ENCODE measurements at places on chromosomes 5 and 9.

- peaks cover 20% of the 10 kb centered on the region for H3K36me3 ChIP-seq
- peaks cover 8% of the 10 kb centered on the region for H3K4me1 ChIP-seq
- H3K27me3 ChIP-seq = no peaks in the 10 kb centered on the region
- H3K27ac ChIP-seq = no peak overlapping the region
Measured at GRCh38 chr9:133795049-133795448, 56.9 kb upstream of the SARDH start.

DNA sequence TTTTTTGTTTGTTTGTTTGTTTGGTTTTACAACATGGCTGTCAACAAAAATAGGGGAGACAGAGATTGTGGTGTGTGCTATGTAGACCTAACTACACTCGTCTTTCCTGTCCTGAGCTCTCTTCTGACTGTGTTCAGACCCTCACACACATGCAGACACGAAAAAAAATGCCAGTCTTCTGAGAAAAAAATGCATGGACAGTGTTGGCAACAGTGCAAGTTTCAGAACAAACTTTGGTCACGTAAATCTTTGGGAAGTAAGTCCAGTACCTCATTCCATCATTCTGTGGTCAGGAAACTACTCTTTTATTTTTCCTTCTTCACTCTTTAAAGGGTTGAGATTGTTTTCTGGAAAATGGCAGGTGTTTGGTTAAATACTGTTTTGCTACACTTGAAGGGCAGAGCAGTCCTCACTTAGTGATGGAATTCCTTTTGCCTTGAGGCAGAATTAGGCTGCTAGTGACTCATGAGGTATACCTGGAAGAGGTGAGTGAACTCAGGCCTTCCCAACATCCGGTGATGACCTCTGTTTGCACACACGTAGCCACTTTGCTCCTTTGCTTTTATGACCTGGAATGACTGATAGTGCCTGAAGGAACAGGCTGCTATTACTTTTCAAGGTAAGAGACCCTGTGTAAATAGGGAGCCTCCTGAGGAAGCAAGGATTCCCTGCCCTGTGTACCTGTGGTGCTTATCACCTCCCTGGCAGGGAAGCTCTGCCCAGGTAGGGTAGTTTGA lies 81.6 kb upstream of the TNFAIP8 start:
- no peak for DNase-seq
- no peak overlapping the region for H3K27ac ChIP-seq
- H3K4me3 ChIP-seq = no peak overlapping the region
- H3K27me3 ChIP-seq = no peaks in the 10 kb centered on the region
- peaks cover 6% of the 10 kb centered on the region for H3K4me1 ChIP-seq

DNA sequence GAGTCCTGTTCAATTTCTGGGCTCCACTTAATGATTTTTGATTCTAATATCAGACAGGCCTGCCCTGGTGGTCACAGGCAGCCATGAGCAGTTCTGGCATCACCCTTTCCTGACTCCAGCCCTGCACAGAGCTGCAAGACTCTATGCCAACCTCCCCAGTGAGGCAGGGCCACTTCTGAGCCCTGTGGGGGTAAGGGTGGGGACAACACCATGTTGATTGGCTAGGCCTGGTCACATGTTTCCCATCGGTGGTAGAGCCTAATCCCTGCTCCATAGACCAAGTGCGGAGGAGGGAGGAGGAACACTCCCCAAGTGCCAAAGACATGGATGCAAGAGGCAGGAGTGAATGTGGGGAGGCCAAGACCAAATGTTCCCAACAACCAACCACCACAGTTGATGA lies 134.6 kb downstream of the PHF2 start:
- H3K4me1 ChIP-seq = no peaks in the 10 kb centered on the region
- no peaks in the 10 kb centered on the region for H3K36me3 ChIP-seq
- H3K4me3 ChIP-seq = no peak overlapping the region
- no peaks in the 10 kb centered on the region for H3K27me3 ChIP-seq

GRCh38 chr5:13357929-13358328 lies 586.6 kb downstream of the DNAH5 start:
- DNase-seq = no peak
- H3K27ac ChIP-seq = no peak overlapping the region
- no peaks in the 10 kb centered on the region for H3K36me3 ChIP-seq
- no peaks in the 10 kb centered on the region for H3K27me3 ChIP-seq
- H3K4me3 ChIP-seq = no peak overlapping the region

DNA sequence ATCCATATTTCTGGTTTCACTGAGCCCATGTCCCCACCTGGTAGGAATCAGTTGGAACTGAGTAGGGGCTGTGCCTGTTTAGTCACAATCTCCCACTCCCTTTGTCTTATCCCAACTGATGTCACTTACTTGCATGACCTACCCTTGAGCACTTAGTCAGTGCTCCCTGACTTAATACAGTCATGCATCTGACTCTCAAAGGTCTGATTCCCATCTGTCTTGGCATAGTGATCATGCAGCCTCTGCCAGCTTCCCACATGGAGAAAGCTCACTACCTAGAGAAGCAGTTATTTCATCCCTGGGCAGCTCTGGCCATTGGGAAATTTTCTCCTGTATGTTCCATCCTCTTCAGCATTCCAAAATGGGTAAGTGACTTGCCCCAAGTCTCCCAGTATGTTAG lies 24.8 kb downstream of the ABLIM3 start:
- H3K27ac ChIP-seq = no peak overlapping the region
- no peaks in the 10 kb centered on the region for H3K27me3 ChIP-seq
- H3K4me3 ChIP-seq = no peak overlapping the region
- no peaks in the 10 kb centered on the region for H3K36me3 ChIP-seq

- H3K27me3 ChIP-seq = no peaks in the 10 kb centered on the region
- H3K27ac ChIP-seq = no peak overlapping the region
- peaks cover 3% of the 10 kb centered on the region for H3K4me1 ChIP-seq
- peak; percentile 23 for DNase-seq
Measured at GRCh38 chr5:26148569-26149107, 889.7 kb downstream of the CDH9 start.

DNA sequence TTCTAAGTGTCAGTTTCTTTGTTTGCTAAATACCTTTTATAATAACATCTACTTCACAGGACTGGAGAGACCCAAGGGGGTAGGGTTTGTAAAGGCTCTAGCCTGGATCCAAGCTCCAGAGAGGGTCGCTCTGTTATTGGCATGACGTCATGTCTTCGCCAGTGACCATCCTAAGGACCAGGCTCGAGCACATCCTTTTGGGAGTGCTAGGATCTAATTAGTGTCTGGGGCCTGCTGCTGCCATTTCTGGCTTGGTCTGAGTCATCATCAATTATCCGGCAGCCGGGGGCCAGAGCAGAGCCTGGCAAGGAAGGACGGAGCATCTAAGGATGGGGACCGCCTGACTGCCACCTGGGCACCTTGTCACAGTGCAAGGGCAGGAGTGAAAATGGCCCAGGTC lies 153.0 kb downstream of the NSG2 start:
- H3K4me3 ChIP-seq = no peak overlapping the region
- H3K36me3 ChIP-seq = no peaks in the 10 kb centered on the region
- H3K27me3 ChIP-seq = no peaks in the 10 kb centered on the region
- H3K4me1 ChIP-seq = peaks cover 6% of the 10 kb centered on the region
- H3K27ac ChIP-seq = no peak overlapping the region
- no peak for DNase-seq

DNA sequence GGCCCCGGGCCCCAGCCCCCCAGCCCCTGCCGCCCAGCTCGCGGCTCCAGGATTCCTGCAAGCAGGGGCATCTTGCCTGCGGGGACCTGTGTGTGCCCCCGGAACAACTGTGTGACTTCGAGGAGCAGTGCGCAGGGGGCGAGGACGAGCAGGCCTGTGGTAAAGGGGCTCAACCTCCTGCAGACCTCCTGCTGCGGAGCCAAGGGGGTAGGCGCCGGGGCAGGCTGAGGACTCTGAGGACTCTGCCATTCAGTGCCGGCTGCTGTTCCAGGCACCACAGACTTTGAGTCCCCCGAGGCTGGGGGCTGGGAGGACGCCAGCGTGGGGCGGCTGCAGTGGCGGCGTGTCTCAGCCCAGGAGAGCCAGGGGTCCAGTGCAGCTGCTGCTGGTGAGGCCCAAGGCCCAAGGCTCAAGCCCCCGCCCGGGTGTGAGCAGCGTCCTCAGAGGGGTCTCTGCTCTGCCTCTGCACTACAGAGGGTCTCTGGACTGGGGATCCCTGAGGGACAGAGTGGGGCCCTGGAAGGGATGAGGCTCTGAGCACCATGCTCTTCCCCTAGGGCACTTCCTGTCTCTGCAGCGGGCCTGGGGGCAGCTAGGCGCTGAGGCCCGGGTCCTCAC lies 3.4 kb downstream of the MAMDC4 start:
- no peak for DNase-seq
- H3K27me3 ChIP-seq = no peaks in the 10 kb centered on the region
- no peak overlapping the region for H3K27ac ChIP-seq
- peaks cover 14% of the 10 kb centered on the region for H3K36me3 ChIP-seq
- no peak overlapping the region for H3K4me3 ChIP-seq

- peaks cover 53% of the 10 kb centered on the region for H3K4me1 ChIP-seq
- H3K4me3 ChIP-seq = peak overlapping the region; percentile 8
- peak overlapping the region; percentile 97 for H3K27ac ChIP-seq
- H3K27me3 ChIP-seq = no peaks in the 10 kb centered on the region
Measured at GRCh38 chr5:81391-82021, 10.5 kb upstream of the PLEKHG4B start.

Measured in neuronal stem cell (in vitro differentiated cells).